ENCODE measurements at places on chromosomes 3 and 15. TPM values are rescaled to one million over a fixed set of nuclear protein-coding genes. Genes with fewer than 3 reads are reported as not detected.

Gene TGM5
- not detected for total RNA-seq

Gene MAGEL2
- 0.06 TPM for total RNA-seq

Gene MAP6D1
- 0.66 TPM for total RNA-seq

Gene GOLGA6A
- total RNA-seq = not detected

Gene TMEM207
- not detected for total RNA-seq

Gene GOLGA8S
- 0.06 TPM for total RNA-seq

Gene EXD1
- total RNA-seq = not detected

Gene CPEB1
- total RNA-seq = 11.8 TPM

Gene TMCO5A
- total RNA-seq = not detected

Gene DNAJA4
- 2.1 TPM for total RNA-seq

Gene GRK7
- not detected for total RNA-seq

Gene SEMA7A
- total RNA-seq = 1.5 TPM

Gene CCR8
- total RNA-seq = not detected

Gene CASR
- total RNA-seq = not detected

Gene RLBP1
- not detected for total RNA-seq

Gene MYL3
- not detected for total RNA-seq

Gene TMEM212
- total RNA-seq = not detected

Gene CCR4
- total RNA-seq = not detected

Gene HESX1
- 0.56 TPM for total RNA-seq

Gene NDN
- total RNA-seq = 39.4 TPM

Gene PLA2G4B
- total RNA-seq = 0.50 TPM

Gene MED12L
- 0.66 TPM for total RNA-seq

Gene GHRL
- total RNA-seq = not detected

Gene LRTM1
- total RNA-seq = not detected

Gene LRRC2
- total RNA-seq = 0.13 TPM

Gene MITF
- 5.4 TPM for total RNA-seq

Gene ISLR
- 69.2 TPM for total RNA-seq

Gene ZCWPW2
- 0.99 TPM for total RNA-seq

Gene PRR23A
- total RNA-seq = not detected

Gene GOLGA6L7
- total RNA-seq = not detected

Gene SAMMSON
- total RNA-seq = not detected

Gene UBAP1L
- 1.2 TPM for total RNA-seq

Gene RBP2
- not detected for total RNA-seq

Gene GCSAM
- total RNA-seq = not detected

Gene TMEM108
- total RNA-seq = not detected

Gene AGBL1
- total RNA-seq = not detected

Gene CSPG5
- 0.25 TPM for total RNA-seq

Gene PLA2G4D
- total RNA-seq = not detected

Gene ZXDC
- 16.4 TPM for total RNA-seq

Gene SAMD7
- total RNA-seq = not detected

Gene C2CD4A
- total RNA-seq = 0.06 TPM

Gene KIF23
- 23.3 TPM for total RNA-seq

Gene KNG1
- total RNA-seq = not detected

Gene GOLGA8Q
- total RNA-seq = 2.0 TPM

Gene EFCC1
- total RNA-seq = under 0.01 TPM

Gene TRPM1
- not detected for total RNA-seq
